ENCODE measurements at places on chromosomes 5 and 9.

GRCh38 chr5:125189531-125189941 is 443.1 kb upstream of the ZNF608 start:
- DNase-seq = no peak

GRCh38 chr5:113293068-113293974 is 141.5 kb downstream of the TSSK1B start:
- DNase-seq = no peak

GRCh38 chr5:136811551-136811950 is 446.2 kb upstream of the TRPC7 start:
- DNase-seq = no peak

- no peak for DNase-seq
These were observed 86.1 kb downstream of the GTF3C4 start for GRCh38 chr9:132756214-132756845.

DNA sequence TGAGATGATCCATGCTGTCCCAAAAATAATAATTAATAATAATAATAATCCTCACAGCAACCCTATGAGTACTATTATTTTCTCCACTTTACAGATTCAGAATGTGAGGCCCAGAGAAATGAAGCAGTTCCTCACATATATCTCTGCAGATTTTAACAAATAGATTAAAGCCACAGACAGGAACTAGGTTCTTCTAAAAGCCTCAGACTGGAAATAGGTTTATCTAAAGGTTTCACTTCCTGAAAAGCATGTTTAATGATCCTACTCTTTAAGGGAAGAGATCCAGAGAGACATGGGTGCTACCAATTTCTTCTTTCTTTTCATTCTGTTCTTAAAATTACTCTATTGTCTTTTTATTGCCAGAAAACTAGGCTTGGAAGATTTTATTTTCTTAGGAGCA is 1079.4 kb upstream of the COX7C start:
- no peak for DNase-seq

- DNase-seq = no peak
These were observed 176.4 kb upstream of the PITX1 start for GRCh38 chr5:135210286-135211055.

- no peak for DNase-seq
These were observed 263.3 kb downstream of the TMEM167A start for GRCh38 chr5:82813861-82814260.

Measured in activated CD8-positive, alpha-beta memory T cell treated with anti-CD3 and anti-CD28 coated beads for 4 hours (primary cell).